ENCODE measurements at places on chromosomes 5 and 9.
A peak's percentile ranks its signal among the peaks of the same experiment; 100 is the strongest.

- no peak for DNase-seq
Observed at GRCh38 chr5:179530069-179530998, 20.0 kb upstream of the RUFY1 start.

GRCh38 chr5:16853518-16853917 is 82.6 kb downstream of the MYO10 start:
- DNase-seq: no peak

DNA sequence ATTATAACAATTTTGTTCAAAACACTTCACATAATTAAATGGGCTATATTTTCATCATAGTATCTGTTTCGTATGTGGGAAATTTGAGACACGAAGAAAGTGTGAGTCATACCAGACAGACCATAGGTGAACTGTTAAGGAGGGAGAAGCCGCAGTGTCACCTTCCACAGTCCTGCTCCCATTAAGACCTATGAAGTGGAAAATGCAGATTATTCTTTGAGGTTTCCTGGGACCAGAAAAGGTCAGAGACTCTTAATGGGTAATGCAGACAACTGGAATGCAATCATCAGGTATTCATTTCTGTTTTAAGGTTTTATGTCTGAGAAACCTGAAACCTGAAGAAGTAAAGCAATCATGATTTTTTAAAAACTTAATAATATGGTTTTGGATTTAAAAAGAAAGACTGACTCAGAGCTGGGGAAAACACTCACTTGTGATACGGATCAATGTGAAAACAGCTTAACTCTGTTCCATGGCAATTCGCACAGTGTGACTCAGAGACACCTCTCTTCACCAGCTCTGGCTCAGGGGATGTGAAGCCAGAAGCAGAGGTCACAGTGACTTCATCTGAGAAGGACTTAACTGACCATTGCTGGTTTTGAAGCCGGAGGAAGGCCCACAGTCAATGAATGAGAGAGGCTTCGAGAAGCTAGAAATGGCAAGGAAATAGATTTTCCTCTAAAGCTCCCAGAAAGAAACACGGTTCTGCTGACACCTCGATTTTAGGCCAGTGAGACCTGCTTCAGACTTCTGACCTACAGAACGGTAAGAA is 17.2 kb upstream of the GCNT1 start:
- no peak for DNase-seq

DNA sequence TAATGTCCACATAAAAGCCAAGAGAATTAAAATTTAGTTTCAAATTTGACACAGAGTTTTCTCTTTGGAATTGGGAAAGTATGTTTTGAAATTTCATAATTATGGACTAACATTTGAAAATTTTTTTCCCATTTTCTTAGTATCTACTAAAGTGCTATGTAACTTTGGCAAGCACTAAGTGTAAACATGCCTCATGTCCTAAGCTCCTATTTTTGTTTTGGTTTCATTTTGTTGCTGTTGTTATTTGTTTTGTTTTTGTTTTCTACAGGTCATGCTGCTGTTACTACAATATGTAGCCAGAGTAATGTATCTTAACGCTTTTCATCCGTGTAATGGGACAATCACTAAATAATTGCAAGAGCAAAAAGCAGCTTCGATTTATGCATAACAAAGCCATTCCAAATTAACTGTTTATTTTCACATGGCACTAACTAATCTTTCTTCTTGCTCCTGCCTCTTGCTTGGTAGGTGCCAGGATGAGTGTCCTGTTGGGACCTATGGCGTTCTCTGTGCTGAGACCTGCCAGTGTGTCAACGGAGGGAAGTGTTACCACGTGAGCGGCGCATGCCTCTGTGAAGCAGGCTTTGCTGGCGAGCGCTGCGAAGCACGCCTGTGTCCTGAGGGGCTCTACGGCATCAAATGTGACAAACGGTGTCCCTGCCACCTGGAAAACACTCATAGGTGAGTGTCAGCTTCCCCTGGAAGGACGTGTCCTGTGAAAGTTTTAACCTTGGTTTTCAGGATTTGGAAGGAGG is 107.3 kb upstream of the PRRC1 start:
- no peak for DNase-seq

DNA sequence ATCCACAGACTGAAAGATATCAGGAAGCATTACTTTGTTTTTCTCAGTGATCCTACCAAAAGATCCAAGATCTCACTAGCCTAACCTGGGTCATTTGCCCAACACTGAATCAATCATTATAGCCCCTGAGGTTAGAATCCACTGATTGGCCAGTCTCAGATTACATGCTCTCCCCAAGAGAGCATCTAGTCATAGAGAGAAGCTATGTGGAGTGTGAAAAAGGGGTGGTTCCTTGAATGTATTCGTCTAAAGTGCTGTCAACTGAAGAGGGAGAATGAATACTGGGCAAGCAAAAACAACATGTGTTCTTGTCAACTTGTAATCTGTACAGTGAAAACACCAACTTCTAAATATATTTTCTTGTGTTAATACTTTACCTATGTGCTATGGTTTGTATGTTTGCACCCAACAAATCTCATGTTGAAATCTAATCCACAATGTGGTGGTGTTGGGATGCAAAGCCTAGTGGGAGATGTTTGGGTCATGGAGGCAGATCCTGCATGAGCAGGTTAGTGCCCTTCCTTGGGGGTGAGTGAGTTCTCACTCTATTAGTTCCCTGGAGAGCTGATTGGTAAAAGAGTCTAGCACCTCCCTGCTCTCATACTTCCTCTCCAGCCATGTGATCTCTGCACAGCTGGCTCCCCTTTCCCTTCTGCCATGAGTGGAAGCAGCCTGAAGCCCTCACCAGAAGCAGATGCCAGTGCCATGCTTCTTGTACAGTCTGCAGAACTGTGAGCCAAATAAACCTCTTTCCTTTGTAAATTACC is 60.3 kb upstream of the PJA2 start:
- no peak for DNase-seq

GRCh38 chr5:133360693-133361472 is 251.5 kb downstream of the FSTL4 start:
- DNase-seq: no peak

DNA sequence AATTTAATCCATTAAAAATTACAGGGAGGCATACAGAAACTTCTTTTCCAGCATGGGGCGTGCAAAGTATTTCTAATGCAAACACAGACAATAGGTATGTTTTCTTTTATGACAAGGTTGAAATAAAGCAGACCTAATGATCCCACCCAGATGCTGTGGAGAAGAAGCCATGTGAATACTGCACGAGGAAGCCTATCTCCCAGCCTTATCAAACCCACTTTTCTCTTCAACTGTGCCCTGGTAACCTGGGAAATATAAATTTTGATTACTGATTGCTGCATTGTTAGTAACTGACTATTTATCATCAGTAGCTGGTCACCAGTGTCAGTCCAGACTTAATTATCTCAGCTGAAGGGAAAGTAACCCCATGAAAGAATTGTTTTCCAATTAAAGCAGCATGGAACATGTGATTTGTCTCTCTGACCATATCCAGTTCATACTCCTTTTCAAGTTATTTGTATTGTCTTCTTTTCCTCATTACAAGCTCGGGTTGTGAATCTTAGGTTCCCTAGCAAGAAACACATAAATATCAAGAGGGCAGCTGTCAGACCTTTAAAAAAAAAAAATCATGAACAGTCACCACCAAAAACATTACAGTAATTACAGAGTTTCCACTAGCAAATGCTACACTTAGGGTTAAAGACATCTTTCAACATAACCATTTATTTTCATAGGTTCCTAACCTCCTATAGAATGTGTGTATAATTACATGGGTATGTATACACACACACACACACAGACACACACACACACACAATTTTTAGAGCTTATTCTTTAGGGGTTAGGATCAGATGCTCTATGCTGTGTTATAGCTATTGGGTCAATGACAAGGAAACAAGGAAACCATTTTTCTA is 50.3 kb downstream of the SEMA6A start:
- no peak for DNase-seq

DNA sequence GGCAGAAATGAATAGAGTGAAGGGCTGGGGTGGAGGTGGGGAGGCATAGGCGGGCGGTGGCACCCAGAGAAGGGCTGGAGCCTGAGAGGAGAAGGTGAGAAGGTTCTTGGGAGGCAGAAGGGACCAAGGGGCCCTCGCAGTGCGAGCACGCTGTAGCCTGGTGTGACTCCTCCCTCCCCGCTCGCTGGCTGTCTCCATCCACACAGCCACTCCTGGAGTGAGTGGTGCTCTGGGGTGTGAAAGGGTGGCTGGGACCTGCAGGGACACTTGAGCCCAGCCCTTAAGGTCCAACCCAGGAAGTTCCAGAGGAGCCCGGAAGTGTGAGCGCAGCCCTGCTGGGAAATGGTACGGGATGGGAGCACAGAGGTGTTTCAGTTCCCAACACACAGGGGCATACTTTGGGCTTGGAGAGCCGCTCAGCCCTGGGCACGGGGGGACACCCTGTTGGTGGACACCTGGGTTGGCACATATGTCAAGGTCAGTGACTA is 9.3 kb upstream of the SCGB3A1 start:
- no peak for DNase-seq

- no peak for DNase-seq
Observed at GRCh38 chr5:160921423-160922285, 69.6 kb upstream of the ATP10B start.

DNA sequence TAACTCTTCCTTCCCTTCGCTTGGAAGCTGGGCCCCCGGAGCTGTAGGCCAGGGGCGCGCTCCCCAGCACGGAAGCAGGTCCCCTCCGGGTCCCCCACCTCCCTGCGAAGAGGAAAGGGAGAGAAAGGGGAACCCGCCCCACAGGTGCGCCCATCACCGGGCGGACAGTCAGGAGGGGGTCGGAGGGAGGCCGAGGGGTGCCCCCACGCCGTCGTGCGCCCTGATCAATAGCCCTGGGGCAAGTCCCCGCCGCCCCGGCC is 793 bp downstream of the AGPAT2 start:
- no peak for DNase-seq

DNA sequence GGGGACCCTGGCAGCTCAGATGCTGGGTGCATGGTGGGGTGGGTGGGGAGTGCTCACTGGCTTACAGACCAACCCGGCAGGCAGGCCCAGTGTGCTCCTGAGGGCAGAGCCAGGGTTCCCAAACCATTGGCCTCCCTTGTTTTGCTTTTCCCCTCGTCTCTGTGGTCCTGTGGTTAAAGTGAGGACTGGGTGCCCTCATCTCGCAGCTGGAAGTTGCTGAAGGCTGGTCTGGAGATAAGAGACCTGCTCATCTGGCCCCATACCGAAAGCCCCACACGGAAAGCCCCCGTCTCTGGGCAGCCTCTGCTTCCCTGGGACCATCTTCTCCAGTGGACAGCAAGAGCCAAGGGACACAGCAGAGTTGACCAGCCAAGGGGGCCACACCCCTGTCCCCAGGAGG is 9.8 kb upstream of the NACC2 start:
- no peak for DNase-seq

DNA sequence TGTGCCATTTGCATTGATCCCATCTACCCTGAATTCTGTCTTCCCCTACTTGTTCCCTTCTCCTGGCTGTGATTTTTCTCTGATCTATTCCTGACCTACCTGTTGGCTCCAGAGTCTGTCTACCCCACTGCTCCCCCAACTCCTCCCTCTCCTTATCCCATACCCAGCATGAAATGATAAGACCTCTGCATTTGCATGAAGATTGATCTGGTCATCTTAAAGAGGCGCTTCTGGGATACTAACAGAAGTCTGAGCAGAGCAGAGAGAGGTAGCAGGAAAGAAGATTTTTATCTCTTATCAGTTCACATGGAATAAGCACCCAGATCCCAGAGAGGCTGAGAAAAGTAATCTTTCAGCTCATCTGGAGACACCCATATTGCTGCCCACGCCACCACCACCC is 18.3 kb upstream of the GLIPR2 start:
- no peak for DNase-seq

DNA sequence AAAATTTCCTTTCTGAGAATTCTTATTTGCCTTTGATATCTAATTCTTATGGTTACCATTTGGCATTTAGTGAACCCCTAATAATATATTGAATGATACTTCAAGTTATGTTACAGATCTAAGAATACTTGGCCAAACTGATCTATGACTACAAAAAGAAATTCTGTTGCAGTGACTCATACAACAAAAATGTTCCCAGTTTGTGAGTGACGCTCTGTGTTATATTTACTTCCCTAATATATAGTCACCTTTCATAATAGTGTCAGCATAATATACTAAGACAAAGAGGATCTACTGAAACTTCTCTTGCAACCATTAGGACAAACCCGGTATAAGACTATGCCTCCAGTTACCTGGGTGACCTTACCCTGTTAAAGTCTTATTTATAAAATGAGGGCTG is 216.9 kb upstream of the TLX3 start:
- no peak for DNase-seq

GRCh38 chr9:101705135-101705661 is 33.2 kb downstream of the GRIN3A start:
- DNase-seq: no peak

GRCh38 chr5:66967826-66968262 is 228.8 kb downstream of the CD180 start:
- no peak for DNase-seq

DNA sequence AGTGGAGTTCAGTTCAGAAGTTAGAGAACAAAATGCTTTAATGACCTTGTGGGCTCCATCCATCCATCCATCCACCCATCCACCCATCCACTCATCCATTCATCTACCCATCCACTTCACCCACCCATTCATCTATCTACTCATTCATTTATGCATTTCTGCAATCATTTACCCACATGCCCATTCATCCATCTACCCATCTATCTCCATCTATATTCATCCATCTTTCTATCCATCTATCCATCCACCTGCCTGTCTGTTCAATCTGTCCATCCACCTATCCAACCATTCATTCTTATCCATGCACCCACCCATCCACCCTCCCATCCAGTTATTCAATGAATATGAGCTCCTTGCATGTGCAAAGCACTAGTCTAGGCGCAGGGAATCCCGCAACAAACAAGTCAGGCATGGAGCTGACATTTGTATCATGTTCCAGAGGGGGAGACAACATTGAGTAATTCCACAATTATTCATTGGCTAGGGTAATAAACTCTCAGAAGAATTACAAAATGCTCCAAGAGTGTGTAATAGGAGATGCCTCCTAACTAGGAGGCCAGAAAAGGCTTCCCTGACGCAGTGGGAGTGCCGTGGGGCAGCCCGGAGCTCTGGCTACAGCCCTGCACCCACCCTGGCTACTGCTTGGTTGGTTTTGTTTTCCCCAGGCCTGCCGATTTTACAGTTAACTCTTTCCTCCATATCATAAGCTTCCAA is 211.2 kb downstream of the NXNL2 start:
- DNase-seq: no peak

GRCh38 chr5:160260881-160261815 is 31.8 kb downstream of the FABP6 start:
- DNase-seq: no peak

- no peak for DNase-seq
Observed at GRCh38 chr9:92147852-92148180, 32.6 kb upstream of the SPTLC1 start.

- no peak for DNase-seq
Observed at GRCh38 chr5:174195517-174195916, 150.0 kb downstream of the NSG2 start.

GRCh38 chr5:154829589-154830218 is 20.7 kb downstream of the FAXDC2 start:
- DNase-seq: no peak

GRCh38 chr5:147454996-147455677 is 54.7 kb downstream of the DPYSL3 start:
- no peak for DNase-seq

GRCh38 chr5:122845229-122846050 is at the start of gene SNX24:
Gene SNX24 (plus strand): TSS chr5:122845613. CDS start chr5:122845634, 21 bp downstream.
- peak; percentile 54 for DNase-seq
